Stimulated activated CD4-positive, alpha-beta T cell treated with anti-CD3 and anti-CD28 coated beads, Interleukin-12 subunit alpha, Interleukin-12 subunit beta, amount 100 ng/mL, for 48 hours (primary cell): ENCODE measurements at places on chromosomes 5 and 9.

DNA sequence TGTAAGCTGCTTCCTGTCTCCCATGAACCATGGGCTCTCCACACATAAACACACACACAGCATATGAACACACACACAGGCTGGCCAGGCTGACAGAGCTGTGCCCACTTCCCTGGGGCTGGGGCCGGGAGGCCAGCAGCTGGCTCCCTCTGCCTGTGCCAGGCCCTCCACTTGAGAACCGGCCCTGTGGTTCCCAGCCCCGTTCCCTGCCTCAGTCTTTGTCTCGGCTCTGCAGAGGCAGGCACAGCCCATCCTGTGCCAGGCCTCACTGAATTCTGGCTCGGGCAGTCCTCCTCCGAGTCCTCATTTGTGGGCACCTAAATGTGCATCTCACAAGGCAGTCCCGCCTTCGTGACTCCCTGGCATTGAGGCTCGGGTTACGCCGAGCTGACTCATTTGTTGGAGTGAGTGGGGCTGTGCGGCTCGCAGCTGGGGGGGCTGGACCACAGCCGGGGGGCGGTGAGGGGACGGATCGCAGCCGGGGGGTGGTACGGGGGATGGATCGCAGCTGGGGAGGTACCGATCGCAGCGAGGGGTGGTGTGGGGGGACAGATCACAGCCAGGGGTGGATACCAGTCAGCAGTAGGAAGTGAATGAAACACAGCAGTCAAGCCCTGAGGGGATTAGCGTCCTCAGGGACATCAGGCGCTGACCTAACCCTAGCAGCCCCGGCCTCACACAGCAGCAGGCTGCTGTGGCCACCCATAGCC, 72.3 kb downstream of the PSMB7 start:
- no peak for DNase-seq

DNA sequence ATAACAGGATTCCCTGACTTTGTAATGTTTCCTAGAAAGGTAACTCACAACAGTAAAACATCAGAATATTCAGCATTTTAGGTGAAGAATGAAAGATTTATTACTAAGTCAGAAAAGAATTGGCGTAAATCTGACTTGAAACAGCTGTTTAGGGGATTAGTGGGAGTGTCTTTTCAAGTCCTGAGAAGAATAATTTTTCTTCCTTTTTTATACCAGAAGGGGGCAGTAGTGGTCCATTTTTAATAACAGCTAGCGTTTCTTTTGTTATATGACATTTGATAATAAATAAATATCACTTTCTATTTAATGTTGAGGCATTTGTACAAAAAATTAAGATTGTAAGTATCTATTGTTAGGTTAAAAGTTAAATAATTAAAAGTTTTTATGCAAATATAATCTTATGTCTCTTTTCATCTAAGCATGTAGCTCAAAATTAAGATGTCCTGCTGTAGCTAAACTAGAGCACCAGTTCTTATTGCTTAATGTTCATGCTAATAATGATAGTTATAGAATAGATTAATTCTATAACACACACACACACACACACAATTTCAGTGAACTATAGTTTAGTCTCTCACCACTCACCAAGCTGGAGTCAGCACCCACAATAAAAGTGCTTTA, 258.7 kb upstream of the ARRDC3 start:
- no peak for DNase-seq

DNA sequence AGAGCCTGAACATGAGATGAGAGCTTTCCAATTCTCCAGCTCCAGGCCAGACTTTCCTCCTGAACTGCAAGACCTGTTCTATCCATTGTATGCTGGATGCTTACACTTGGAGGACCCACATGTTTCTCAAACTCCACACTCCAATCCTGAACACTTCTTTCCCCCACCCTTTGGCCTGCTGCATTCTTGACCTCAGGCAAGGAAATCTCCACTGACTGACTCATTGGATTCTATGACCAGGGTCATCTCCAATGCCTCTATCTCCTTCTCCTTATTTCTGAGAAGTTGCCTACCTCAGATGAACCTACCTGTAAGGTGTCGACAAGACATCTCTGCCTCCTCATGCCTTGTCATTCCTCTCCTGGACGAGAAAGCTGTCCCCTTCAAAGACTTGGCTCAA, 153.6 kb downstream of the CRB2 start:
- no peak for DNase-seq

DNA sequence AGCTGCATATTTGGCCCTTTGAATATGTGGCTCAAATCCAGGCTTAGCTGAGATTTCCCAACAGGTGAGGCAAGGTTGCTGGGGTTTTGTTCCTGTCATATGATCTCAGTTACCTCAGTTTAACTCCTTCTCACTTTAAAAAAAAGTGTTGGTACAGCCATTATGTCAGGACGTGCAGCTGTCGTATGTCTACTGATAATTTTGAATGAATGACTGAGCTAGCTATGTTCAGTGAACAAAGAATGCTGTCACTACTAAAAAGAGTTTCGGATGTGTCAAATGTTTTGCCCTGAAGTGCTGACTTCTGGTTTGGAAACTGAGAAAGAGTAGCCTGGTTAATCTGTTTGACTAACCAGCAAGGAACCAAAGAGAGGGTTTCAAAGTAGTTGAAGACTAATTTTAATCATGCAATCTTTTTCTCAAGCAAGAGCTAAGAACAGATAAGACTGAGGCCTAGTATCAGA, 106.3 kb upstream of the NR3C1 start:
- DNase-seq, result no peak

GRCh38 chr5:68557162-68557936, 341.8 kb downstream of the PIK3R1 start:
- no peak for DNase-seq

GRCh38 chr9:93248386-93249040, 64.6 kb downstream of the WNK2 start:
- DNase-seq, result no peak

GRCh38 chr5:180977852-180978251, 10.8 kb upstream of the BTNL3 start:
- DNase-seq, result no peak

GRCh38 chr5:166111021-166111420, 2180.4 kb upstream of the WWC1 start:
- no peak for DNase-seq

DNA sequence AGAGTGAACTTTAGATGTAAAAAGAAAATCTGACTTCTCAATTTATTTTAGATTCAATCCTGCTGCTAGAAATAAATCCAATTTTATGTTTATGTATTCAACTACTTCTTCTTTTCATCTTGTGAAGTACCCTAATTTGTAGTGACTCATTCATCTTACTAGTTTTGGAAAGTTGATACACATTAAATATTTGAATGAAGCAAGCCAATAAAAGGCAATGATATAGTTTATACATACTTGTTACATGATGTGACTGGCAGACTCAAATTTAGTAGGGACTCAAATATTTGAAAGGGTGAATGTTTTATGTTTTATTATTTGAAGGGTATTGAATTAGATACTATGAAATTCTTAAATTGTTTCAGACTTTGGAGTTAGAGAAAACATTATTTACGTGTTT, 34.7 kb downstream of the CSNK1G3 start:
- no peak for DNase-seq

DNA sequence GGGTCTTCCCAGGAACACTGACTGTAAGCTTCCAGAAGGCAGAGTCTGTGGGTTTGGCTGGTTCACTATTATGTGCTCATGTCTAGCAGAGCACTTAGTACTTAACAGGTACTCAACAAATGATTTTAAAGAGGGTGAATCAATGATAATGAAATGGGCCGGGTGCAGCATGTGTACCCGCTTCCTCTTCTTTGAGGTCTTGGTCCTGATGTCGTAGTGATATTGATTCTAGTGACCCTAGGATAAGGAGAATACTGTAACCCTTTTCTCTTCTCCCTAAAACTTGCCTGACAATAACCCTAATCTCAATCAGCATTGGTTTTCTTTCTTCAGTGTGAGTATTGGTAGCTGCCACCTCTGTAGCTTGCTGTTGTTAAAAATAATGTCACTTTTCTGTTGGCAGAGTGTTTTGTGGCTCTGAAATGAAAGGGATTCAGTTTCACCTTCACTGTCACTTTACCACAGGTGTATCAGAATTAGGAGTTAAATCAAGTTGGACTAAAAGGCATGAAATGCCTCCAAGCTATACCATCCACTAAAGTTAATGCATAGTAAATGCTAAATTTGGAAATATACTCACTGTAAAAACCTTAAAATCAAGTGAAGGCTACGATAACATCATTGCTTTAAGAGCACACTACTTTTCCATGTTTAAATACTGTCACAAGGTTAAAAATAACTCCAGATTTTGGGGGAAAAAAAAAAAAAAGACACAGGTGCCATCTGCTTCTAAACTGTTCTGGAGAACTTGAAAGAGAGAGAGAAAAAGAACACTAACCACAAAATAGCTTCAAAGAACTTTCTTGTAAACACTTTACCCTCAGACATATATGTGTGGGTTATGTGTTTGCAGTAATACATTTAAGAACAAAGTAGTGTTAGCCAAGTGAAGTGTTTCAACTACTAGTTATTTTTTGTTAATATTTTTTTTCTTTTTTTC, 6.0 kb downstream of the CAMK4 start:
- DNase-seq, result no peak

- peak; percentile 64 for DNase-seq
These were observed 194.3 kb downstream of the PALM2AKAP2 start for GRCh38 chr9:109974143-109974917.

GRCh38 chr5:10470669-10471068, 29.0 kb downstream of the ROPN1L start:
- no peak for DNase-seq

GRCh38 chr9:97307091-97307490, 368 bp upstream of the CCDC180 start:
- peak; percentile 11 for DNase-seq

DNA sequence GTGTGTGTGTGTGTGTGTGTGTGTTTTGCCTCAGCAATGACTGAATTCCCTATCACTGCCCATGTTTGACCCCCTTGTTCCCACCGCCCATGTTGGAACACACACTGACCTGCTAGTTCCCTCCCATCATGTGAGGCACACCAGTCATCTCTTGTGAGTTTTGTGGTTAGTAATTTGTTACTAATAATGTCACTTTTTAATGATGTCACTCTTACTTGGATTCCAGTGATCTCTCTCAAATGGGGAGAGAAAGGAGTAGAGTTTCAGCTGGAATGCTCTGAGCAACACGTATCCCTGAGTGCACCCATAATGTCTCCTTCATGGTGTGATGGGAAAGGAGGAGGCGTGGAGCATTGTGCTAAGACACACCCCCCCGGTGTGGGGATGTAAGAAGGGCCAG, 172.6 kb downstream of the SH3GL2 start:
- no peak for DNase-seq

DNA sequence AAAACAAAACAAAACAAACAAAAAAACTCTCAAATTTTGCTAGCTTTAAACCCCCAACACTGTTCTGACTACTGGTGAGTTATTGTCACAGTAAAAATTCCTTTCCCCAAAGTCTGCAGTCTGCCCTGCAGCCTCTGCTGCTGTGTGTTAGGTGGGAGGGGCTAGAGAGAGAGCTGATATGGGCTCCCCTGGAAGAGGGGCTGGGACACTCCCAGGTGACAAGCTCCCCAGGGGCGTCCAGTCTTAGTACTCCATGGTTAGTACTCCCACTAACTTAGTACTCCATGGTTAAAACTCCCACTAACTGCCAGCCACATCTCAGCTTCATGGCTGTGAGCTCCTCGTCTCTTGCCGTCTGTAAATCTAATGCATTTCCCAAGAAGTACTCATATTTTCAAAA, 191.9 kb downstream of the FANCC start:
- no peak for DNase-seq

DNA sequence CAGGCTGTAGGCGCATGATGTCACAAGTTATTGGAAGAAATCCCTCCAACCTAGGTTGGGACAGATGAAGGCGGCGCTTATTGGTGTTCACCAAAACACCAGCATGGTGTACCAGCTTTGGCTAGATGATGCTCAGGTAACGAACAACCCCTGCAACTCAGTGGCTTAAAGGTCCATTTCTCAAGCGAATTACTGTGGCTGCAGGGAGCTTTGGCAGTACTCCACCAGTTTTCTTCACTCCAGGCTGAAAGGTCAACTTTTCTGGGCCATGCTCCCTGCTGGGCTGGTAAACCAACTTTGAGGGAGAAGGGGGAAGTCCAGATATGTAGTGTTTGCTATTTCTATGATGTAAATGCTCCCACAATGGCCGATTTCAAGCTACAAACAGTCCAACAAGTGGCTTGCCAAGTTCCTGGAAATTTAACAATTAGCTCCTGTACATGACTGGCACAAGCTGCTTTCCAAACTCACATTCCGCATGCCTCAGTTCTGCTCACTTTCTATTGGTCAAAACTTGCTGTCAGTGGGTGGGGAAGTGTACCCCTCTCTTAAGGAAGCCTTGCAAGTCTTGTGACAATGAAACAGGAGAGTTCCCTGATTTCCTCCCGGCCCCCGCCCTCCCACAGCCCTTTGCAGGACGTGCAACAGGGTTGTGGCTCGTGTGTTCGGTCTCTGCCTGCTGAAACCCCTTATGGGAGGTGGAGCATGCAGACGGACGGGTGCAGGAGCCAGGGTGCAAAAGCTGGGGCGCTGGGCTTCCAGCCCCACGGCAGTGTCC, 588 bp upstream of the ZBED3 start:
- DNase-seq, result no peak

GRCh38 chr5:135251093-135251492, 147.9 kb downstream of the MACROH2A1 start:
- DNase-seq, result no peak

- no peak for DNase-seq
These were observed 83.6 kb downstream of the ANXA2R start for GRCh38 chr5:42956551-42956950.

DNA sequence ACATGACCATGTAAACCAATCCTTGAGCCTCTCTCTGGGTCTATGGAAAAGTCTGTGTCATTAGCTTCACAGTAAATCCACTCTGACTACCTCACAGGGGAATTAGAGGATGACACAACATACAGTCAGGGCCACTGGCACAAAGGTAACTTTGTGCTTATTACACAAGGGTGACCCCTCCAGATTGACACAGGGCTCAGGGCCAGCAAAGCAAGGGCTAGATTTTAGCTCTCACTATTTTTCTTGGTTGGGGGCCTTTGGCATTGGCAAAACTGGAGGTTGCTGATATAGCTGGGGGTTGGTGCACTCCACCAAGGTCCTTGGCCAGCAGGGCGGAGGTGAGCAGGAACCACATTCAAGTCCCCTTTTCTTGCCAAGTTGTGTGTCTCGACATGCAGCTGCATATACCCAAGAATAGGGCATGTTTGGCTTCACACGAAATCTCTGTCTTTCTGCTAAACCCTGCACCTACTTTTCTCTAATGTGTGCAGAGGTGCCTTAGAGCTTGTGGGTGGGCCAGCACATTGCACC, 15.2 kb upstream of the OSMR start:
- DNase-seq, result no peak

- no peak for DNase-seq
These were observed 265.2 kb downstream of the MAST4 start for GRCh38 chr5:66861402-66861801.

DNA sequence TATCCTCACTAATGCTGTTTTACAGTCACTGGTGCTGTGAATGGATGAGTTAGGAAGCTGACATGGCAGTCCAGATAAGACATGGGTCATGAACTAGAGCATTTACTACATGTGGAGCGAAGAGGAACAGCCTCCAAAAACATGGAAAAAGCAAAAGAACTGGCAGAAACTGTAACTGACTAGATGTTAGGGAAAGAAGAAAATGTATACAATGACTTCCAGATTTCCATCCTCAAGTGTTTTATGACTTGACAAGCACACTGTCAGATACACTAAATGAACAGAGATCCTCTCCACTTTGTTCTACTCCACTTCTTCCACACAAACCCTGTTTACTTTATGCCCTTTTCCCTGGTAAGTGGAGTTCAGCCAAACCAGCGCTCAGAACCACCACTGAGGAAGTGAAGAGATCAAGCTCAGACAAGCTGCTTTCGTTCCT, 11.5 kb downstream of the HMGCS1 start:
- no peak for DNase-seq
